NCI-H187 treated with DMSO at 0.1 percent for 48 hours (cell line): ENCODE measurements at places on chromosomes 5 and 9.

GRCh38 chr9:132090771-132091170 is 11.1 kb upstream of the MED27 start:
- no peak for DNase-seq

- DNase-seq, result no peak
Measured at GRCh38 chr9:107138261-107138992, 144.7 kb upstream of the RAD23B start.

DNA sequence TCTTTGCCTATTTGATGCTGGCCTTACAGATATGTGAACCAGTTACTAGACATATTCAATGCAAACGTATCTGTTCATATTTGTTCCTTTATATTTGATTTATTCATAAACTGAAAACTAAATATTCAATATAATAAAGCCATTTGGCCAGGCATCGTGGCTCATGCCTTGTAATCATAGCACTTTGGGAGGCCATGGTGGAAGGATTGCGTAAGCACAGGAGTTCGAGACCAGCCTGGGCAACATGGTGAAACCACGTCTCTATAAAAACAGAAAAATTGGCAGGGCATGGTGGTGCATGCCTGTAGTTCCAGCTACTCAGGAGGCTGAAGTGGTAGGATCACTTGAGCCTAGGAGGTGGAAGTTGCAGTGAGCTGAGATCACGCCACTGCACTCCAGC is 49.2 kb upstream of the CTNNAL1 start:
- no peak for DNase-seq

DNA sequence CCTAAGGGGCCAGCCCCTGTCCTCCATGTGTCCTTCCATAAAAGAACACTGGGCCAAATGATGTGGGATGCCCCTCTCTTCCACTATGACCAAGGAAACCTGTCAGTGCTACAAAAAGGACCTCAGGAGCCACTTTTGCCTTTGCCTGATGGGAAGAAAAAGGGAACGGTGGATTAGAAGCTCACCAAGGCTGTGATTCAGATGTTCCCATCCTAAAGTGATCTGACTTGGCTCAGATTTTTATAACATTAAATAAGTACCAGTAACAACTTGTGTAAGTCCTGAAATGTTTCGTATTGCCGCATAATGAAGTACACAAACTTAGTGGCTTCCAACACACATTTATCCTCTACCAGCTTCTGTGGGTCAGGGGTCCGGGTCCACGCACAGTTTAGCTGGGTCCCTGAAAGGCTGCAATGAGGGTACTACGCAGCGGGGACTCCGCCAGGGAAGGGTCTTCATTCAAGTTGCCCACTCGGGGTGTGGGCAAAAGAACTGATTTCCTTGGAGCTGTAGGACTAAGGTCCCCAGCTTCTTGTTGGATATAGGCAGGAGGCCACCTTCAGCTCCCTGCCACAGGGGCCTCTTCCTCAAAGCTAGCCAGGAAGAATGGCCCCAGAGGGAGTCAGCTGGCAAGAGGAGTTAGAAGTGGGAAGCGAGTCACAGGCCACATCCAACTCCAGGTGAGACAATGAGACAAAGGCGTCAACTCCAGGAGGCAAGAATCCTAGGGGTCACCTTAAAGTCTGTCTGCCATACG is 60.4 kb downstream of the RAPGEF1 start:
- DNase-seq, result no peak

DNA sequence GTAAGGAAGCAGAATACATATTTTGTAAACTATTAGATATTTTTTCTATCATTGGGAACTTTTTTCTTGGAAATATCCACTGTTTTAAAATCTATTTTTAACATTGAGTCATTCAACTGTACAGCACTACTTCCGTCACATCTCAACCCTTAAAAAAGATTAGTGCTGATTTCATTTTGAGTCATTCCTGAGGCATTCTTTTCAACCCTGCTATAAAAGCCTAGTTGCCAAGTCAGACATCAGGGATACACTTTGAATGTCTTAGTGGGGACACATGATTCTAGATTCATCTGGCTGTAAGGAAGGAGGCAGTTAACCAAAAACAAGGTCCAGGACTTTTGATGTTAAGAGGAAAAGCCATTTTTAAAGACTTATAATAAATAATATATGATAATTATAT is 160.9 kb downstream of the GIN1 start:
- DNase-seq, result no peak

DNA sequence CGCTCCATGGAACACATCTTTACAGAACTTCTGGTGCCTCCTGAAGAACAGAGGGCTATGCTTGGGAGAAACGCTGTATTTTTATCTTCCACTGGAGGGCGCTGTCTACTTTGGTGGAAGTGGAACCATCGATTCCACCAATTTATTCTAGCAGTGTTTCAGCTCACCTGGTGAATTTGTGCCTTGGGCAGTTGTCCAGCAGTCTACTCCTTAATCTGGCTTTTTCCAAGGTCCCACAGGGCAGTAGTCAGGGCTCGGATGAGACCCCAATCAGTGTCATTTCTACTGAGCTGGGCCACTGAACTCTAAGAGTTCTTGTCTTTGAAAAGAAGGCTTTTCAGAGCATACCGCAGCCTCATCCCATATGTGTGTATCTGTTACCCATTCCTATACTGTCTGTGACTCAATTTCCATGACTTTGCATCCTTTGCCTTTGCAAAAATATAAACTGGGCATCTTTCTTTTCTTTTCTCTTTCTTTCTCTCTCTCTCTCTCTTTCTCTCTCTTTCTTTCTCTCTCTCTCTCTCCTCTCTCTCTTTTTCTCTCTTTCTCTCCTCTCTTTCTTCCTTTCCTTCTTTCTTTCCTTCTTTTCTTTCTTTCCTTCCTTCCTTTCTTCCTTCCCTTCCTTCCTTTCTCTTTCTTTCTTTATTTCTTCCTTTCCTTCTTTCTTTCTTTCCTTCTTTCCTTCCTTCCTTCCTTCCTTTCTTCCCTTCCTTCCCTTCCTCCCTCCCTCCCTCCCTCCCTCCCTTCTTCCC is 138.4 kb upstream of the ZNF618 start:
- DNase-seq, result no peak

DNA sequence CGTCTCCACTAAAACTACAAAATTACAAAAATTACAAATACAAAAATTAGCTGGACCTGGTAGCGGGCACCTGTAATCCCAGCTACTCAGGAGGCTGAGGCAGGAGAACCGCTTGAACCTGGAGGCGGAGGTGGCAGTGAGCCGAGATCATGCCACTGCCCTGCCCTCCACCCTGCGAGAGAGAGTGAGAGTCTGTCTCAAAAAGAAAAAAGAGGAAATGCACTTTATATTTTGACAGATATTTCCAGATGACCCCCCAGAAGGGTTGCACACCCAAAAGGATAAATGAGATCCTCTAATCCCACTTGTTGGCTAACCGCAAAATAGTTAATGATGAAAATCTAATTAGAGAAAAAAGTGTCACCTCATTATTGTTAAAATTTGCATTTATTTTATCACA is 2.2 kb downstream of the HSDL2 start:
- no peak for DNase-seq

DNA sequence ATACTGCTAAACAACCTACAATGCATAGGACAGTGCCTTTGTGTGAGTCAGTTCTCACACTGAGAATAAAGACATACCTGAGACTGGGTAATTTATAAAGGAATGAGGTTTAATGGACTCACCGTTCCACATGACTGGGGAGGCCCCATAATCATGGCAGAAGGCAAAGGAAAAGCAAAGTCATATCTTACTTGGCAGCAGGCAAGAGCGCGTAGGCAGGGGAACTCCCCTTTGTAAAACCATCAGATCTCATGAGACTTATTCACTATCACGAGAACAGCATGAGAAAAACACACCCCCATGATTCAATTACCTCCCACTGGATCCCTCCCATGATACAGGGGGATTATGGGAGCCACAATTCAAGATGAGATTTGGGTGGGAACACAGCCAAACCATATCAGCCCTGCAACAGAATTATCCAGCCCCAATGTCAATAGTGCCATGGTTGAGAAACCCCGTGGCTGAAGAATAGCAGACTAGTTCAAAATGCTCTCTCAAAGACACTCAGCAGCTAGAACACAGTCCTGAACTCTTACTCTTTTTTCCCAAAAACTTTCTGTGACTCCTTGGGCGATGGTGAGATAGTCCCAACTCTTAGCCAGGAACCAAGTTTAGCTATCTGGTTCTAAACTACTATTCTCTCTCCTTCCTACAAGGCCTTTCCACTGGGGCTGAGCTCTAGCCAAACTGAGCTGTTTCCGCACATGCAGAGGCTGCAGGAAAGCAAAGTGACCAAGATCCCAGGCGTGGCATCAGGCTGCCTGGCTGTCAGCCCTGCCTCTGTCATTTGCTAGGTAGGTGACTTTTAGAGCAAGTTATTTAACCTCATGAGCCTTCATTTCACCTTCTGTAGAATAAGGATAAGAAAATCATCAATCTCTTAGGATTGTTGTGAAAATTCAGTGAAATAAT is 21.7 kb downstream of the FAT2 start:
- DNase-seq, result no peak

- no peak for DNase-seq
Measured at GRCh38 chr5:176837707-176838115, 27.4 kb downstream of the UNC5A start.

- DNase-seq, result no peak
Measured at GRCh38 chr5:57576317-57576716, 93.7 kb upstream of the ACTBL2 start.

- DNase-seq, result no peak
Measured at GRCh38 chr5:122151640-122152039, 22.3 kb downstream of the ZNF474 start.

DNA sequence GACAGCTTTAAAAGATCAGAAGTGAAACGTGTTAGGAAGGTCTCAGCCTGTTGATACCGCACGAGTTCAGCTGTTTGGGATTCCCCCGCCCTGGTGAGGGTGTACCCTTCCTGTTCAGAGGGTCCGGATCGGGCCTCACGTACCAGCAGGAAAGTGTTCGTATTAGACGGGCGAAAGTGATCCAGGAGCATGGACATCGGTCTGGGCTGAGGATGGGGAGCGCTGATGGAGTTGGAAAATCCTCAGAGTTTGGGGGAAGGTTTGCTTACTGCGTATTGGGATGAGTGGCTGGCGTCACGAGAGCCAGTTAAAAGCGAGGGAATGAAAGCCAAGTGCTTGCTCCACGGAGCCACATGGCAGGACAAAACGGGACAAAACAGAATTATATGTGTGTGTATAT is 47.4 kb downstream of the IRX2 start:
- DNase-seq, result no peak

- no peak for DNase-seq
Measured at GRCh38 chr9:4298255-4299004, 1.4 kb downstream of the GLIS3 start.

GRCh38 chr9:113587471-113588031 is 124.0 kb downstream of the RGS3 start:
- DNase-seq, result no peak

GRCh38 chr5:107593009-107593408 is 77.7 kb downstream of the EFNA5 start:
- no peak for DNase-seq

- DNase-seq, result no peak
Measured at GRCh38 chr9:94002316-94003140, 47.4 kb upstream of the BARX1 start.

GRCh38 chr5:78666041-78666444 is 17.5 kb upstream of the LHFPL2 start:
- no peak for DNase-seq

- no peak for DNase-seq
Measured at GRCh38 chr5:98368141-98368540, 405.3 kb upstream of the RGMB start.

- DNase-seq, result peak; percentile 21
Measured at GRCh38 chr5:68950125-68950524, 143.7 kb upstream of the SLC30A5 start.

- DNase-seq, result no peak
Measured at GRCh38 chr5:691817-692528, 1.2 kb downstream of the TPPP start.

GRCh38 chr9:108377881-108378280 is 477.9 kb downstream of the ACTL7B start:
- no peak for DNase-seq

DNA sequence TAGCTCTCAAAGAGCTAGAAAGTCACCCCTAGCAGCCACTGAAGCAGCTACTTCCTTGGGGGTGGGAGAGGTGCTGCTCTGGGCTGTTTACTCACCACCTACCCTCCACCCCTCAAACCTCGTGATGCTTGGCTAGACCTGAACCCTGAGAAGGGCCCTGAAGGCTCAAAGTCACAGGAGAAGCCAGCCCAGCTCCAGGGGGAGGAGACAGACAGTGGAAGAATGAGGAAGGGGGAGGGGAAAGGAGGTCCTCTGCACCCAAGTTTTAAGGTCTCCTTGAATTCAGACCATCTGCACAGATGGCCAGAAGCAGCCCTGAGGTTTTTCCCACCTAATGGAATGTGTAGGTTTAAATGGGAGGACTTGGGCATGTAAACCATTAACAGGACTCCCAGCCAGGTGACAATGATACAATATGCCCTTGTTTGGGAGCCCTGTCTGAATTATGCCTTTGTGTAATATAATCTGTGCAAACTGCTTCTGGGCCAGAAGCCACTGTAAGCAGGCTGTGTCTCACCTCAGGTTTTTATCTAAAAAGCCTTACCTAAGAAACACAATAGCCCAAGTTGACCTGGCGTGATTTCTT is 180.5 kb downstream of the PIK3R1 start:
- no peak for DNase-seq

- DNase-seq, result no peak
Measured at GRCh38 chr5:140246378-140247122, 56.4 kb downstream of the PFDN1 start.

GRCh38 chr5:122442938-122443337 is 130.9 kb downstream of the SNCAIP start:
- DNase-seq, result no peak

DNA sequence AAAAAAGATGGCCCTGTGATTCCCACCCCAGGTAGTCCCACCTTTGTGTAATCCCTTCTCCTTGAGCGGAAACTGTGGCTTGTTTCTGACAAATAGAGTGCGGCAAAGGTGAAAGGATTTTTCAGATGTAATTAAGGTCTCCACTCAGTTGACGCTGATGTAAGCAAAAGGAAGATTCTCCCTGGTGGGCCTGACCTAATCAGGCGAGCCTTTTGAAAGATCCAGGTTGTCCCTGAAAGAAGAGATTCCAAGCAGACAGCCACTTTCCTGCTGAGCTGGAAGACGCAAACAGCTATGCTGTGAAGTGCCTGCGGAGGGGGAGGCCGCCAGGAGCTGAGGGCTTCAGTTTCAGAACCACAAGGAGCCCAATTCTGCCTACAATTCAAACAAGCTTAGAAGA is 24.1 kb downstream of the PTGES start:
- no peak for DNase-seq

DNA sequence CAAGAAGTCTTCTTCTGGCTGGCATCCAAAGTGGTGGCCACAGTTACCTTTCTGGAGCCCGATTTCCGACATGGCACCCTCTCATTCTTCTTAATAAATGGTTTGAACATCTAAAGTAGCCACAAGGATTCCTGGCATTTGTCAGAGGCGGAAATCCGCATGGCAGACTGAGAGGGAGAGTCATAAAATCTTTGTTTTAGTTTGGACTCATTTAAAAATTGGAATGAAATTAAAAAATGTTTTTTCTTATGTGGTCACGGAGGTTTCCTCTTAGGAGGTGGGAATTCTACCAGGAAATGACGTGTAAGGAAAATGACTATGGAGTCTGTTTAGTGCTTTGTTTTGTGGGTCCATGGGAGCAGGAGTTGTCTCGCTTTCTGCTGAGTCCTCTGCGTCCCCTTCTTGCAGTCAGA is 133.0 kb upstream of the PTCH1 start:
- DNase-seq, result no peak
